ENCODE measurements at places on chromosomes 3 and 15.

DNA sequence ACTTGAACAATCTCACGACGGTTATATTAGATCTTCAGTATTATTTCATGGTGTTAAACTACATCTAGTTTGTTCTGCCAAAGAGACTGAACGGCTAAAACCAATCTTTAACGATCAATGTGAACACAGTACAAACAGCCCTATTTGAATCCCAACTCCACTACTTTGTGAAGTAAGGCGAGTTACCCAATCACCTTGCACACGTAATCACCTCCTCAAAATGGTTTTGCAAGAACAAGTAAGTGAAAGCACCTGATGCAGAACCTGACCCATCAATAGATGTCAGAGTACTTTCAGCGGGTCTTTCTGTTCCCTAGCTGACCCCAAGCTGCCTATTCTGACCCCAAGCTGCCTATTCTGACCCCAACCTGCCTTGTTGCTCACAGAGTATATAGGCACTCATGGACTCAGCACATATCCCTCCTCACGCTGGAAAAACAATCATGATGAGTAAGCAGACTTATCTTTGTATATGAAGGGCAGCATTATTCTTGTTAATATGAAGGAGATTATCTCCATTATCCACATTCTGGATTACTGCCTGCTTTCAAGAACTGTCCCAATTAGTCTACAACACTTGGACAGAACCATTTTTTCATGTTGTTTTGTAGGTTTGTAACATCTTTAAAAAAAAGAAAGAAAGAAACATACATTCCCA lies 3.7 kb downstream of the KPNA1 start:
- DNase-seq, result no peak

GRCh38 chr3:32781211-32781968 lies 36.4 kb upstream of the TRIM71 start:
- peak; percentile 92 for DNase-seq

- peak; percentile 71 for DNase-seq
Observed at GRCh38 chr3:15637131-15637951, 35.8 kb downstream of the BTD start.

DNA sequence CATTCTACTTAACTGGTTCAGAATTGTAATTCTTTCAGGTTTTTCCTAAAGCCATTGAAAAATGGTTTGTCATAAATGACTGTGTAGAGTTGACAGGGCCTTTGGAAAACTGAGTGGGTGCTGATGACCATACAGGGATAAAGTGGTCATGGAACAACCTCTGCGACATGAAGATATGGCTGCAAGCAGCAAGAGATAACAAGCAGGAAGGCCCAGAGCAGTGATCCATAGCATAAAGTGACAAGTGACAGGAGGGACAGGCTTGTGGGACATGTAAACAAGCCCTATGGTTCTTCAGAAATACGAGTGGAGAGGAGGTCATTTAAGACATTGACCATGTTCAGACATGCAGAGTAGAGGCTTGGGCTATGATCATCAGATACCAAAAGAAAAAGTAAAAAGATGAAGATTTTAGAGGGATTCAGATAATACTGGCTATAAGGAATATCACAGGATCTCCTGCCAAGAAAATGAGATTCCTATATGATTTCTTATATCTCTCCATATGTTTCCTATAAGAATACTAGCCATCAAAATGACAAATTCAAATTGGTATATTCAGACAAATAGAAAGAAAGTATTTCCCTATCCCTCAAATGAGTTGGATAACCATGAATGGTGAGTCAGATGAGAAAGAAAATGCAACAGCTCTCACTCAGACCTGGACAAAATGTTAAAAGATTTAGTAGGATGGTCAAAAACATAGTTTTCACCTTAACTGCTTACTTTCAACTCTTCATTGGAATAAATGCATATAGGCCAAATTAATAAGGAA lies 827.6 kb upstream of the CFAP20DC start:
- DNase-seq, result no peak

DNA sequence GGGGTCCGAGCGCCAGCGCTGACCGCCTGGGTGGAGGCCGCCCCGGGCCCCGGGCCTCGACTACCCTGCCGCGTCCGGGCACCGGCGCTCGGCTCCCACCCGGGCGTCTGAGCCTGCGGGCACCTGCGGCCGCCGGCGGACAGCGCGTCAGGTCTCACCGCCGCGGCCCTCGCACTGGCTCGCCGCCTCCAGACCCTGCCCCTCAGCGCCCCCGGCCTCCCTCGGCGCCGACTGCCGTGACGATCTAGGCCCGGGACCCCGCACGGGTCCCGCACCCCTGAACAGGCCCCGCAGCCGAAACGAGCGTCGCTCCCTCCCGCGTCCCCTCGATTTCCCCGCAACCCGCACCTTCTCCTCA lies 297 bp downstream of the PRC1 start:
- DNase-seq, result peak; percentile 27

DNA sequence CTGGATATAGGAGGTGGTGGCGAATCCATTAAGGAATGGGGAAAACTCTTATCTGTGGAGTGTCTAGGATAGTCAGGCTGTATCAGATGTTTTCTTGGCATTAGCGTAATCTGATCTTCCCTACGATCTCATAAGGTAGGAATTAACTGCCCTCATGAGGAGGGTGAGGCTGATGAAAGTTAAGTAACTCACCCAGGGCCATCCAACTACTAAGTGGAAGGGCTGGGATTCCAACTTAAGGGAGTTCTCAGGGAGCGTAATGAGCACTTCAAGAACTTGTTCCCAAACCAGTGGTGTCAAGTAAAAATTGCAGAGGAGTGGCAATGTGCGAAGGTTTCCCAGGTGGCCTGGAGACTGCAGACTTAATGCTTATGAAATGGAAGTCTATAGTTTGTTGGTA lies 55.9 kb upstream of the OSBPL11 start:
- DNase-seq, result no peak

- DNase-seq, result no peak
Observed at GRCh38 chr15:48298914-48299313, 32.3 kb upstream of the DUT start.

GRCh38 chr3:81545572-81545971 lies 215.9 kb downstream of the GBE1 start:
- DNase-seq, result no peak

DNA sequence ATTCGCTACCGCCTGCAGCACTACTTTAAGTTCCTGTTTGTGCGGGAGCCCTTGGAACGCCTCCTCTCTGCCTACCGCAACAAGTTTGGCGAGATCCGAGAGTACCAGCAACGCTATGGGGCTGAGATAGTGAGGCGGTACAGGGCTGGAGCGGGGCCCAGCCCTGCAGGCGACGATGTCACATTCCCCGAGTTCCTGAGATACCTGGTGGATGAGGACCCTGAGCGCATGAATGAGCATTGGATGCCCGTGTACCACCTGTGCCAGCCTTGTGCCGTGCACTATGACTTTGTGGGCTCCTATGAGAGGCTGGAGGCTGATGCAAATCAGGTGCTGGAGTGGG lies 995 bp downstream of the CHST14 start:
- DNase-seq, result no peak

GRCh38 chr15:33846862-33847261 lies 121.4 kb upstream of the CHRM5 start:
- no peak for DNase-seq

DNA sequence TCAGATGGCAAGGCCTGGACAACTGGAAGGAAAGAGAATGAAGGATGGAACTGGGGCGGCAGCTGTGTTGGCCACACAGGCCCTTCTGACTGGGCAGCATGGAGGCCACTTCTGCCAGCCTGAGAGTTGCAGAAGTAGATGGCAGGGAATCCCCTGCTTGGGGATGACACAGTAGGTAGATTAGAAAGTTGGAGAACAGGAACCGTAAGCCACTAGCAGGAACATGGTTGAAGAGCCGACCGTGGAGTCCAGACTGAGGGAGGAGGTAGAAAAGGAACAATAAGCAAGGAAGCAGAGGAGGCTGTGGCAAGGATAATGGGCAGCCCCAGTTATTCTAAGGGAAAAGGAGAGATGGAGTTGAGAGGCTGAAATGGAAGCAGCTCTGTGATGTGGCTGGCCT lies 26.4 kb upstream of the ZNF774 start:
- no peak for DNase-seq

- DNase-seq, result peak; percentile 62
Observed at GRCh38 chr3:39668420-39668819, 141.0 kb upstream of the MYRIP start.

DNA sequence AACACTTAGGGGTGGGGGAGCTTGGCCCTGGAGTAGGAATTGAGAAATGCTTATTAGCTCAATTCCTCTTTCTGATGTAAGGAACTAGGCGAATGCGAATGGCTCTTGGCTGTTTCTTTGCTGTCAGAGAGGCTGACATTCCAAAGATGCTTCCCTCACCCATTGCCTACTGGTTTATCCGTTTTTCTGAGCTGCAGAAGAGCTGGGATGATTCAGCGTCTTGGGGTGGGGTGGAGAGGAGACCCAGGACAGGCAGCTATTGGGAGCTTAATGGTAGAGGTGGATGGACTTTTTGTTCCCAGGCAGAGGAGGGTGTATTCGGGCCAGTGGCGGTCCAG lies 9.8 kb downstream of the PLEKHO2 start:
- DNase-seq, result no peak

- DNase-seq, result peak; percentile 9
Observed at GRCh38 chr3:53677413-53677812, 168.8 kb downstream of the CHDH start.

GRCh38 chr3:25904206-25904605 lies 114.3 kb downstream of the OXSM start:
- no peak for DNase-seq

DNA sequence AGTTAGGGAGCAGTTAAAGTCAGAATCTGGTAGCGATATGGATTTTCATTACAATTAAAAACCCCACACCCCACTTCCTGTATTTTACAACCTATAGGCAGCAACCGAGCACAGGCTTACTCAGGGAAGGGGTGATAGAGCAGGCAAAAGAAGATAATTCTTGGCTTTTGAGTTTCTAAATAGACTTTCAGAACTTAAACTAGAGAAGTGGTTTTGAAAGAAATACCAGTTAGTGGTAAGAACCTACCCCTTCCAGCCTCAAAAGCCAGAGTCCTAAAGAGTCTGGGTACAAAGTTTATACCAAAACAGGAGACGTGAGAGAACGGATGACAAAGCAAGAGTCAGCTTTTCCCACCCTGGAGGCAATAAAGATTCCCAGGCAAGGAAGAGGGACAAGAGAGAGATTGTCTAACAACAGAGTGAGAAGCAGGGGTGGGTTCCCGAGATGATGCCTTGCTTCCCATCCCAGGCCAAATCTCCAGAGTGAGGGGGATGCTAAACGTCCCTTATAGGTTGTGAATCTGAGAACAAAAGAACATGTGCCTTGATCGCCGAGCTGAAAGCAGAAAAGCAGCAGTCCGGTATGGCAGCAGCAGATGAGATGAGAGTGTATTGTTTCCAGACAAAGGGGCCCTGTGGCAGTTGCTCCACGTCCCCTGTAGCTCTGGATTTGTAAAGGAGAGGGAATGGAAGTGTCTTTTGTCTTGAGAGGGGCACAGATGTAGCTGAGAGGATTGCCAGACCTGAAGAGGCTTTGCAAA lies 36.8 kb downstream of the KLHL6 start:
- peak; percentile 28 for DNase-seq

GRCh38 chr3:156657862-156658731 lies 16.3 kb upstream of the TIPARP start:
- DNase-seq, result no peak
